KG1 (cell line): ENCODE measurements at places on chromosomes 7 and 10.
A peak's percentile ranks its signal among the peaks of the same experiment; 100 is the strongest.

DNA sequence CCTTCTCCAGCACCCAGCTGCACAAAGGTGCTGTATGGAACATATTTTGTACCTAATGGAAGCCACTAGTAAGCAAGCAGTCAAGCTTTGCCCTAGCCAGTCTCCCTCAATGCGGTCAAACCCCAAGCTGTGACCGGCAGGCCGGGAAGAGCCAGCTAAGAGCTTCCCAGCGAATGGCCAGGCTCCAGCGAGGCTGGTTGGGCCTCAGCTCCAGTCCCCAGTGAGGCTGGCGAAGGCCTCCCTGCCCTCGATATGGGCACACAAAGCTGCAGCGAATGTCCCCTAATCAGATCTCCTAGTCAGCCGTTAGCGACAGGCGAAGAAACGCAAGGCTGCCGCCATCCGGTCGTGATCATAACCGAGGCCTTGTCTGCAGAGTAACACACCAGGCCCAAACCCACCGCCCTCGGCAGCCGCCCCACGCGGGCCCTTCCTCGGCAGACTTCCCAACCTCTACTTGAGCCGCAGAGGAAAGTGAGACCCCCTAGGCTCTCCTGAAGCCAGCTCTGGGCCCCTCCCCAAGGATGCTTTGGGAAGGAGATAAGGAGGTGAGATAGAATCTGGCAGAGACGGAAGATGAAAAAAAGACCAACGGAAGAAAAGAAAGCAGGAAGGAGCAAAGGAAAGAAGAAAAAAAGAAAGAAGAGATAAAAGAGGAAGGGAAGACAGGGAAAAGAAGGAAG, 3.1 kb upstream of the HOXA9 start:
- no peak for DNase-seq

- DNase-seq = no peak
Observed at GRCh38 chr10:70491614-70492013, 13.0 kb downstream of the PALD1 start.

GRCh38 chr7:8260871-8261694, 884 bp downstream of the ICA1 start:
- peak; percentile 69 for DNase-seq

- no peak for DNase-seq
Observed at GRCh38 chr7:16961641-16962040, 79.9 kb upstream of the AGR3 start.

DNA sequence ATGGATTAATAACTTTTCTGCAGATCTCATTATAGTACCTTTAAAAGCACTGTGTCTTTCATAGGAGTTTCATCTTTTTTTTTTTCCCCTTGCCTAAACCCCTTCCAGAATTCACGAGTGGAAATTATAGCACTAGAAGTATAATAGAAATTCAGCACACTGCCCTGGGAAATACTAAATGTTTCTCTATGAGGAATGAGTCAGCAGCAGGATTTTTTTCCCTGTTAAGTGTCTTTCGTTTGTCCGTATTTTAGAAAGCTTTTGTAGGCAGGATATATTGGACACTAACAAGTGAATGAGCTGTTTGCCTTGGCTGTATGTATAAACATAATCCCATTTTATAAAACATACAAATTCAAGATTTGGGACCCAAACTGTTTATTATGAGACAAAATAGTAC, 105.8 kb downstream of the EXOC4 start:
- DNase-seq = no peak

DNA sequence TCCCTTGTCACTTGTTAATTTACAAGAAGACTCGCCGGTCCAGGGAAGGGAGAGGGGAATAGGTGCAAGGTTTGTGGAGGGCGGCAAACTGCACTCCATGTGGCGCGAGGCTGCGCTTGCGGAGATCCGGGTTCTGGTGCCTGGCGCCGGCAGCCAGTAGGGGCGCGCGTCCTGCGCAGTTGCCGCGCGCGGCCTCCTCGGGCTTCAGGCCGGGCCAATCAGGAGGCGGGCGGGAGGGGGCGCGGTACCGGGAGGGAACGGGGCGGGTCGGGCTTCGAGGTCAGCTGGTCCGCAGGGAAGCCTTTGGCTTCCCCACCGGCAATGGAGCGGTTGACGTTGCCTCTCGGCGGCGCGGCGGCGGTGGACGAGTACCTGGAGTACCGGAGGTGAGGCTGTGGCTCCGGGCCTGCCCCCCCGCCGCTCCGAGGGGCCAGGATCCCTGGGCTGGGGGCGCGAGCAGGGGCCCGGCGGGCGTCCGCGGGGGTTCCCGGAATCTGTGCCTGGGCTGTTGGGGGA, at the start of gene FAM221A:
FAM221A (plus strand) TSS at position 302 of the 516 bp plus-strand sequence; CDS start at position 322, 20 bp downstream.
- DNase-seq = peak; percentile 60

- DNase-seq = no peak
Observed at GRCh38 chr7:138278601-138279000, 181.5 kb upstream of the TRIM24 start.

- no peak for DNase-seq
Observed at GRCh38 chr7:50207251-50207564, 97.3 kb upstream of the IKZF1 start.

- no peak for DNase-seq
Observed at GRCh38 chr10:9015447-9015846, 961.0 kb downstream of the GATA3 start.

- no peak for DNase-seq
Observed at GRCh38 chr7:74525881-74526280, 72.2 kb downstream of the GTF2IRD1 start.

DNA sequence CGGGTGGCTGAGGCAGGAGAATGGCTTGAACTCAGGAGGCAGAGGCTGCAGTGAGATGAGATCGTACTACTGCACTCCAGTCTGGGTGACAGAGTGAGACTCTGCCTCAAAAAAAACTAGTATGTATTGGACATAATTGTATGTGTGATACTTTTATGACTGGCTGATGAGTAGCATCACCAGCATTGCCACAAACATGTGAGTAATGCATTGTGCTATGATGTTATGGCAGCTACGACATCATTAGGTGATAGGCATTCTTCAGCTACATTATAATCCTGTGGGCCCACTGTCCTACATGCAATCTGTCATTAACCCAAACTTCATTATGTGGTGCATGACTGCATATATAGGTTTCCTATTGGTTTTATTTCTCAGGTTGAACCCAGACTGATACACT, 352.4 kb downstream of the GALNT17 start:
- no peak for DNase-seq

GRCh38 chr7:111051832-111052231, 39.1 kb upstream of the LRRN3 start:
- no peak for DNase-seq

- no peak for DNase-seq
Observed at GRCh38 chr7:8499128-8499527, 65.7 kb downstream of the NXPH1 start.

DNA sequence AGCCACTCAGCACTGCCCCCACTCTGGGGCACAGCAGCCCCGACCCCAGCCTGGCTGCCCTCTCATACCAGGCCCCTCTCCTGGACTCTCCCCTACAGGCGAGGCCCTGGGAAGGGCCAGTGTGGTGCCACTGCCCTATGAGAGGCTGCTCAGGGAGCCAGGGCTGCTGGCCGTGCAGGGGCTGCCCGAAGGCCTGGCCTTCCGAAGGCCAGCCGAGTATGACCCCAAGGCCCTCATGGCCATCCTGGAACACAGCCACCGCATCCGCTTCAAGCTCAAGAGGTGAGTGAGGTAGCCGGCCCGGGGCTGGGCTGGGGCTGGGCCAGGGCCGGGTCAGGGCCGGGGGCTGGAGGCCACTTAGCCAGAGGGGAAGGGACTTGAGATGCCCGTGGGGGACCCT, 64.3 kb downstream of the GTF2IRD1 start:
- no peak for DNase-seq

- no peak for DNase-seq
Observed at GRCh38 chr10:19283786-19284185, 235.2 kb downstream of the MALRD1 start.

DNA sequence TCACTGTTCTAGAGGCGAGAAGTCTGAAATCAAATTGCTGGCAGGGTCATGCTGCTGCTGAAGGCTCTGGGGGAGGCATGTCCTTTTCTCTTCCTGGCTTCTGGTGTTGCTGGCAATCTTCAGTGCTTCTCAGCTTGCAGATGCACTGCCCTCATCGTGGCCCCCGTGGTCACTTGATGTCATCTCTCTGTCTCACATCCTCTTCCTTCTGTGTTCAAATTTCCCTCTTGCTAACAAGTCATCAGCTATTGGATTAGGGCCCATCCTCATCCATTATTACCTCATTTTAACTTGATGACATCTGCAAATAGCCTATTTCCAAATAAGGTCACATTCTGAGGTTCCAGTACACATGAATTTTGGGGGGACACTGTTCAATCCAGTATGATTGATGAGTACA, 36.6 kb upstream of the SRGN start:
- DNase-seq = no peak

GRCh38 chr7:47534322-47535034, 47.4 kb downstream of the TNS3 start:
- DNase-seq = no peak

GRCh38 chr10:31749981-31750840, 178.4 kb downstream of the ARHGAP12 start:
- DNase-seq = no peak

DNA sequence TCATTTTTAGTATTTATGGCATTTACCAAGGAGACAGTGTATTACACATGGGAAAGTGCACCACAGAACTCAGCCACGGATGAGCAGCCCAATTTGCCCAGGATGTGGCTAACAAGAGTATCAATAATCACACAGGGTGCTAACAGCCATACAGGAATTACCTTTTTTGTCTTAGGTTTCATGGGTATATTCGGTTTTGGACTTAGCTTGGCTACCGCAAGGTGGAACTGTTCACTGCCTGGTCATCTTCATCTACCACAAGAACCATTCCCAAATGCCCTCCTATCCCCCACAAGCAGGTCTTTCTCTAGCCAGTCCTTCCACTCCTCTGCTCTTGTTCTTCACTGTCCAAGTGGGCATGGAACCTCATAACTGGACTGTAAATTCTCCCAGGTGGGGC, 6.0 kb downstream of the PDLIM1 start:
- no peak for DNase-seq

DNA sequence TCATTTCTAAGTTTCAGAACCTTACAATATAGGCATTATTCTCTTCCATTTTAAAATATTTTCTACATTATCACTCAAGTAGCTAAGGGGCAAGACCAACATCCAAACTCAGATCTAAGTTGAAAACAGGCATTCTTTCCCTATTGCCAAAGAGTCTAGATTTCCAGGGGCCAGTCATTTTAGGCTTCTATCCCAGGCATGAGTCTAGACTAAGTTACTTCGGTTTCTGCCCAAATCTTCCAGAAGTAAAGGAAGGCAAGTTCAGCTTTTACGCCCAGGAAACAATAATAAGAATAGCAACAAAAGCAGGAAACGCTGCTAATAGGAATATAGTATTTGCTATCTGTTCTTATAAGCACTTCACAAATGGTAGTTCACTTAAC, 189.9 kb downstream of the DGKI start:
- no peak for DNase-seq

DNA sequence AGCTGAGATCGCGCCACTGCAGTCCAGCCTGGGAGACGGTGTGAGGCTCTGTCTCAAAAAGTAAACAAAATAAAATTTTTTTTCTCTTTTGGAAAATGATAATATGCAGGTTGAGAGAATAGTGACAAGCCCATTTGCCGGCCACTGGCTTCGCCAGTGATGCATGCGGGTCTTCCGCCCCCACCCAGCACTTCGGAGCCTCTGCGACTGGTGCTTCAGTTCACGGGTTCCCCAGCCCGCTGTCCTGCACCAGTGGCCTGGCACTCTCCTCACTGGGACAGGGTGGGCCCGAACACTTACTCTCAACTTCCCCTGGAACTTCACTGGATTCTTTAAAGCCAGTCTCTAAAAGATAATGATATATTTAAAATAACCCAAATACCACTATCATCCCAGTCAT, 2.7 kb downstream of the SUN1 start:
- no peak for DNase-seq

- DNase-seq = no peak
Observed at GRCh38 chr10:75062506-75063299, 48.8 kb upstream of the SAMD8 start.

DNA sequence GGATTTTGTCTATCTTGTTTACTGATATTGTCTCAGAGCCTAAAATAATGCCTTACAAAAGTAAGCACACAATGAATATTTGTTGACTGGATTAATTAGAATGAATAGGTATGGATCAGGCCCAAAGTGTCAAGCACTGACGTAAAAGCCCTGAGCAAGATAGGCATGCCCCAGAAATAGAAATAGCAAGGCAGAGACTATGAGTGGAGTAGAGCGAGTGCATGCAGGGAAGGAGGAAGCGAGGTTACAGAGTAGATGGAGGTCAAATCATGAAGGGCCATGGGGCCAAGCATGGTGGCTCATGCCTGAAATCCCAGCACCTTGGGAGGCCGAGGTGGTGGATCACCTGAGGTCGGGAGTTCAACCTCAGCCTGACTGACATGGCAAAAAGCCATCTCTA, 51.6 kb upstream of the SFTPD start:
- no peak for DNase-seq

- DNase-seq = no peak
Observed at GRCh38 chr10:82092111-82092510, 217.1 kb downstream of the NRG3 start.

- DNase-seq = no peak
Observed at GRCh38 chr7:46549892-46550639, 629.0 kb upstream of the IGFBP3 start.

DNA sequence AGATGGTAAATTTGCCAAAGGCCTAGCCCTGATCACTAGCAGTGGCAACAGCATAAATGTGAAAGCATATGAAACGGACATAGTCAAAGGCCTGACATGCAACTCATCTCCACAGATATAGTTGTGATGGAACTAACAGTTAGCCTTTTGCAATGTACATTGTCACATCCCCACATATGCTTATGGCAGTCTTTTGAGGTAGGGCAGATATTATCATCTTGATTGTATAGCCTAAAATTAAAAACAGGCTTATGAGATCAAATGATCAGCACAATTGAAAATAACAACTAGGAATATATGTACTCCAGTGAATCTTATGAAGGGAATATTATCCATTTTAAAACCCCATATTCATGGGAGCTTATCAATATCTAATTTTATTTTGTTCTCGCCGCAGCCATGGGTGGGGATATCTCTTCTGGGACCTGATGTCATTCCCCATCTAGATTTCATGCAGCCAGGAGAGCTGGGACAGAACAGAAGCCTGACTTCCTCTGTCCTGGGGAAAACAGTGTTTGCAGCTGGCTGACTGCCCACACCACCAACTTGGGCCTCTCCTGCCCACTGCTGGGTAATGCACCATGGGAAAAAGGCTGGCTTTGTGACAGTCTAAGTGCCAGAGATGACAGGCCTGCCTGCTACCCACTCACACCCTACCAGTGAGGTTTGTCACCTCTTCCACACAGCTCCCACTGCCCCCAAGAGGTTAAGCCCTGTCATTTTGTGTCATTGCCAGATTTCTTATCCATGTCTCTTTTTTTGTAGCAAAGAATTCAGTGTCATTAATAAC, 180.2 kb upstream of the FZD1 start:
- DNase-seq = no peak

DNA sequence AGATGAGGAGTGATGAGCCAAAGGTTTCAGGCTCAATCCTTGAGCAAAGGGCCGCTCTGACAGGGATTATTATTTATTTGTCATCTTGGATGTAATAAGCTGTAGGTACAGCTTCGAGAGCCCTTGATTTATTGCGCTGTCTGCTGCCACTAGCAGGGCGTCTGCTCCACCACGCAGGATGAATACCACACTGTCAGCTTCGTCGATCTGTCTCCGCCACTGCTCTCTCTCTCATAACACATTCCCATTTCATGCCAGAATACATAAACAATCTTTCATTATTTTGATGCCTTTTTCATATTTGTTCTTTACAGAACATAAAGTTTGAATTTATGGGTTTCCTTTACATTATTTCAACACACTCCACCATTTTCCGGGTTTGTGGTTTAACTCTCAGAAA, 276.6 kb downstream of the LRMDA start:
- no peak for DNase-seq
